Sigmoid colon (tissue), 7 donors: ENCODE measurements at places on chromosomes 1 and 21.

DNA sequence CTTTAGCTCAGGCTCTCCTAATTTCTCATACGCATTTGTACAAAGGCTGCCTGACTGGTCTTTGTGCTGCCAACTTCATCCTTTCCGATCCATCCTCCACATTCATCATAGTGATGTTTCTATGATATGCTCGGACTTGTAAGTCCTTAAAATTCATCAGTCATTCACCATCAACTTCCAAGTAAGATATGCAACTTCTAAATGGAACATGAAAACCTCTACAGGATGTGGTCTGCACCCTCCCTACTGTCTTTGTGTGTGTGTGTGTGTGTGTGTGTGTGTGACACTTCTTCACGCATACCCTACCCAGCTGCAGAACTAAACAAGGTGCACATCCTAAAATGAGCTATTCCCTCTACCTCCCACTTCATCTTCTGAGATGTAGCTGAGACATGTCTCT, 397.9 kb upstream of the NR5A2 start:
- DNase-seq: no peak

DNA sequence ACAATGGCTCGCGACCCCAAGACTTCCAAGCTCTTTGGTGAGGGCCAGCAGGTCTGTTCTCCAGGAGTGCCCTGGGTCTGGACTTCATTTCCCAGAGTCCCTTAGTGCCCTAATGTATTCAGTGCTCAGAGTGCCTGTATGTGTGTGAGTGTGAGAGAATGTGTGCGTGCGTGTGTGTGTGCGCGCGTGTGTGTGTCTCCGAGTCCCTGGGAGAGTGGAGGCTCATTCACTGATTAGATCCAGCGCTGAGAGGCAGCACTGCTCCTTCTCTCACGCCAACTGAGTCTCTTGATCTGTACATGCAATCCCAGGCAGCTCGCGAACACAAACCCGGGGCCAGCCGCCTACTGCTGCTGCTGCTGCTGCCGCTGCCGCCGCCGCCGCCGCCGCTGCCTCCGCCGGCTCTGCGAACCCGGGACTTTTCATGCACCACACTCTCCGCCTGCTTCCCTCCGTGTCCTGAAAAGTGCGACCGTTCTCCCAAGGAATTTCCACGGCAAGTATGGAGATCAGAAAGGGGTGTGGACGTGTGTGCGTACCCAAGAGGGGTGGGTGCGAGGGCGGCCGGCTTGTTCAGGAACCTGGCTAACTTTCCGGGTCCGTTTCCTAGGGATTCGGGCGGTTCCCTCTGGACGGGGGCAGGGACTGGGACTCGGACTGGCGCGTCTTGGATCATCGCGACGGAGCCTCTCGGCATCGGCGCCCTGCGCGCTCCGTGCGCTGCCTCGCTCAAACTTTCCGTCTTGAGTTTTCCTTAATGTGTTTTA, at the start of gene RNF220:
Gene RNF220 (plus strand): TSS at position 225 of the 767 bp plus-strand sequence.
- no peak for DNase-seq

- DNase-seq: no peak
These were observed 543.7 kb downstream of the NPHP4 start for GRCh38 chr1:5448486-5448885.

GRCh38 chr1:35844826-35845225, 37.0 kb downstream of the AGO4 start:
- DNase-seq: no peak

DNA sequence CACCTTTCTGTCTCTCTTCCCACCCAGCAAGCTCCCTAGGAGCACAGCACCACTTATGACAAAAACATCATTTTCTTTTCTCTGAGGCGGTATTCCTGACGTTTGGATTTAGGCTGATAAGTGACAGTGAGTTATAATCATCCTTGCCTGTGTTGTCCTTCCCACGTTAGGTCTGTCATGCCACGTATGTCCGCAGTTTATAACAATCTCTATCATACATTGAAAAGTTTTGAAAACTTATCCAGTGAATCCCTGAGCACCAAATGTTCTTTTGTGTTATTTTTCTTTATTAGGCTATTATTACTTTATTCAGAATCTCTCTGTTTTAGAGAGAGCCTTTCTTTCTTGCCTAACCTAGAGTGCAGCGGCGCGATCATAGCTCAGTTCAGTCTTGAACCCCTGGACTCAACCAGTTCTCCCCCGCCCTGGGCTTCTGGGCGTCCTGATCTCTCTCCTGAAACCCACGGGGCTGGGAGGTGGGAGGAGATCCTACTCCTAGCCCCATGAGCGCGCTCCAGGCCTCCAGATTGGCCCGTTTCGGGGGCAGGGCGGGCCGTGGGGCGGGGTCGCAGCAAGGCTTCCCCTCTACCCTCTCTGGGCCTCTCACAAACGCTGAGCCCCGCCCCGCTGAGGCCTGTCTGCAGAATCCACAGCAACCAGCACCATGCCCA, at the start of gene GSTM2:
Gene GSTM2 (plus strand): TSS at position 606 of the 671 bp plus-strand sequence. CDS start 59 bp downstream, at position 665.
- peak; percentile 97 for DNase-seq

DNA sequence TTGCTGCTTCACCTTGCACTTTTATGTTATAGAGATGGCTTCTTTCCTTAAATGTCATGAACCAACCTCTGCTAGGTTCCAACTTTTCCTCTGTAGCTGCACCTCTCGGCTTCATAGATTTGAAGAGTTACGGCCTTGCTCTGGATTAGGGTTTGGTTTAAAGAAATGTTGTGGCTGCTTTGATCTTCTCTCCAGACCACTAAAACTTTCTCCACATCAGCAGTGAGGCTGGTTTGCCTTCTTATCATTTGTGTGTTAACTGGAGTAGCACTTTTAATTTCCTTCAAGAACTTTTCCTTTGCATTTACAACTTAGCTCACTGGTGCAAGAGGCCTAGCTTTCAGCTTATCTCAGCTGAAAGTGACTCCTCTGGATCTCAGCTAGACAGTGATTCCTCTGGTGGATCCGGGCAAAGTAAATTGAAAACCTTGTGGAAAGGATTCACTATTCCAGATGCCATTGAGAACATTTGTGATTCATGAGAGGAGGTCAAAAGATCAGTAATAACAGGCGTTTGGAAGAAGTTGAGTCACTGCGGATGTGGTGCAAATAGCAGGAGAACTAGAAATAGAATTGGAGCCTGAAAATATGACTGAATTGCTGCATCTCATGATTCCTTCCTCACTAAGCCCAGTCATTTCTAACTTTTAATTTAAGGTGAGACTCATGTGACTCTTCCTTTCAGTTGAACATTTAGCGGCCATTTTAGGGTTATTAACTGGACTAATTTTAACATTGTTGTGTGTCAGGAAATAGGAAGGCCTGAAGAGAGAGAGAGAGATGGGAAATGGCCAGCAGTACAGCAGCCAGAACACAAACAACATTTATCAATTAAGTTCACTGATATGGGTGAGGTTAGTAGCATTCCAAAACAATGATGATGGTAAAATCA, 16.2 kb upstream of the RGS1 start:
- DNase-seq: no peak

- DNase-seq: no peak
These were observed 222.3 kb downstream of the COP1 start for GRCh38 chr1:175984813-175985212.

DNA sequence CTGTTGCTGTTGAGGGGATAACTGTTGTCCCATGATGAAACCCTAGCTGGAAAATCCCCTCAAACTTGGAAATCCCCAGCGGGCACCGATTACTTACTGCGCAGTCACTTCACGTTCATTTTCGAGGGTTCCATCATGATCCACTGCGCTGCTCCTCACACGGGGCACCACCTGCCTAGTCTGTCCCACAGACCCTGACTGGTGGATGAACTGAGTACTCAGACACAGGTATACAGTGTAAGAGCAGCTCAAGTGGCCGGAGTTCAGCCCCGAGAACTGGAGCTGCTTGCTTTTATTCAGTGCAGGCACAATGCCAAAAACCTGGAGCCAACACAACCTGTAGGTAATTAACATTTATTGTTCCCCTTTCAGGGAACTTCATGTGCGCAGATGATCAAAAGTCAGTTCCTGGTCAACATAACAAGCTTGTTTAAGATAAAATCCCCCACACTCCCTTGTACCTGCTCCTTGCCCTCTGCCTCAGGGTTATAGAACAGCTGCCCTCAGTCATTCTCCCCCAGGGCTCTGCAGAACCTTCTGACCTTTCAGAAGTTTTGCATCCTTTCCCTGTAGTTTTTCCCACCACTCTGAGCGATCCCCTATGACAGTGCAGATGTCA, 46.5 kb upstream of the PRELP start:
- no peak for DNase-seq

GRCh38 chr1:89701746-89702241, 68.9 kb downstream of the LRRC8C start:
- DNase-seq: no peak

DNA sequence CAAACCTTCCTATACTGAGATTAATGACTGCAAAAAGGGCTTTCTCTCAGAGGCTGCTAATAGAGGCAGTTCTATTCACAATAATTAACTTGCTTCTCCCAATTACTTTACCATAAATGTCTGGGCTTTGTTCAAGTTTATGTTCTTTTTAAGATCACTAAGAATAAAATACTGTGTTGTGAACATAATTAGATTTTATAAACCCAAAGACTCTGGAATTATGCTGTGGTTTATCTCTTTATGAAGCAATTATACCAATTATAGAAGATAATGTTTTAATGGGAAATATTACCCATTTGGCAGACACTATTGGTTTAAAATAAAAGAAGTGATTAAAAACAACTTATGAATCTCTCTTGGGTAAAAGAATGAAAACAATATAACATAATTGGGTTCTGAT, 43.5 kb upstream of the IL12RB2 start:
- DNase-seq: no peak

DNA sequence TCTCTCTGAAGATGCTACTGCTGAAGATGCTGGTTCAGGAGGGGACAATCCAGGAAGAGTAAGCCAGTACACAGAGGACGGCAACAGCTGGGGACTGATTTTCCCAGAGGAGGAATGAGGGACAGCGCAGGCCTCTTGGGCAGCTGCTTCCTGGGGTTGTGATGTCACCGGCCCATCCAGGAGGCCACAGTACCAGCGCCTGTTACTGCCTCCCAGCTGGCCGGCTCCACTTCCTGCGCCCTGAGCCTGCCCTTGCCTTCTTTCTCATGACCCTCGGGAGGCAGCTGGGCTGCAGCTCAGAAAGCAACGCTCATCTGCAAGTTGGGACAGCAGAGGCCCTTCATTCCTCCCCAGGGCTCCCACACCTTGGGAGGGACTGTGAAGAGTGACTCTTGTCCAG, 21.9 kb upstream of the ID3 start:
- peak; percentile 72 for DNase-seq

GRCh38 chr1:18041102-18041501, 66.5 kb upstream of the IGSF21 start:
- DNase-seq: peak; percentile 74

GRCh38 chr1:210653771-210654170, 325.1 kb downstream of the HHAT start:
- DNase-seq: no peak

- DNase-seq: no peak
These were observed 68.5 kb upstream of the SDC3 start for GRCh38 chr1:30977105-30977504.

DNA sequence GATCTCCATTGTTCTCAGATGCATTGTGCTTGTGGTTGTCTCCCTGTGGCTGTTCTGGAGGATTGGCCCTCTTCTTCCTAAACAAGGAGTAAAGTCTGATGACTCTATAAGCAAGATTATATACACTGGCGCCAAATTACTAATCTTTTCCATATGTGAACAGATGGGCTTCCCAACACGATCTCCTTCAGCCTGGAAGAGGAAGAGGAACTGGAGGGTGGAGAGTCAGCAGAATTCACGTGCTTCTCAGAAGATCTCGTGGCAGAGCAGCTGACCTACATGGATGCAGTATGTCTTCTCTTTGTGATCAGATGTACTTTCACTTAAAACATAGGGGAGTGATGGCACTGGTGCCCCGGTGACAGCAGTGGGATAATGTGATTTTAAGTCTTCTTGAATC, 78.7 kb downstream of the RGL1 start:
- DNase-seq: no peak

DNA sequence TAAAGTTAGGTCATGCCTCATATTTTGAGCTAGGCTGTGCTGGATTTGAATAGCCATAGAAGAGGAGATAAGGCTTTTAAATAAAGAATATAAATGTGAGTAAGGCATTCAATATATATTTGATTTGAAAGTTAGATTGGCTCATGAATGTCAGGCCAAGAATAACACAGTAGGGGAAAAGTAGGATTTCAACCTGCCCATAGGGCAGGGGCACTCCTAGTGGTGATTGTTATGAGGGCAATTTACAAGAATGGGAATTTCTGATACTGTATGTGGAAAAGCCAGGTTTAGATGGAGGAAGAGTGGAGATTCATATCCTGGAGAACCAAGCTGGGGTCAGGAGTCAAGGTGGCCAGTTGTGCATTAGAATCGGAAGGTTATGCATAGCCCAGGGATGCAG, 74.9 kb downstream of the DNAH14 start:
- DNase-seq: no peak

DNA sequence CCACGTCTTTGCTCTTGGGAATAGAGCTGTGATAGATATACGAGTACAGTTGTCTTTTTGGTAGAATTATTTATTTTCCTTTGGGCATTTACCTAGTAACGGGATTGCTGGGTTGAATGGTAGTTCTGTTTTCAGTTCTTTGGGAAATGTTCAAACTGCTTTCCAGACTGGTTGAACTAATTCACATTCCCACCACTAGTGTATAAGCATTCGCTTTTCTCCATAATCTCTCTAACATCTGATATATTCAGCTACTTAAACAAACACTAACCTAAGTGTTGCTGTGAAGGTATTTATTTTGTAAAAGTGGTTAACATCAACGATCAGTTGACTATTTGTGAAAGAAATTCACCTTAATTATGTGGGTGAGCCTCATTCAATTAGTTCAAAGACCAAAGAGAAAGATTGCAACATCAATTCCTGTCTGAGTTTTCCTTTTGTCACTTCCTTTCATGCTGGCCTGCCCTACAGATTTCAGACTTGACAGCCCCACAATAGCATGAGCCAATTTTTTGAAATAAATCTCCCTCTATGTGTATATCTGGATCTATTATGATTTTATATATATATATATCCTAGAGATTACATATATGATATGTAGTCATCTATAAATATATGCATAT, 26.7 kb upstream of the DUSP10 start:
- DNase-seq: no peak

- no peak for DNase-seq
These were observed 251.9 kb downstream of the DPYD start for GRCh38 chr1:97668945-97669344.

GRCh38 chr1:16293538-16293937, 56.6 kb upstream of the CPLANE2 start:
- no peak for DNase-seq

- DNase-seq: peak; percentile 50
These were observed 55.5 kb upstream of the EDN2 start for GRCh38 chr1:41539999-41540398.
